ENCODE measurements at places on chromosomes 7 and 10. TPM values are rescaled to one million over a fixed set of nuclear protein-coding genes. Genes with fewer than 3 reads are reported as not detected.

- H3K27ac ChIP-seq, result no peak overlapping the region
- no peak overlapping the region for H3K4me3 ChIP-seq
- no peaks in the 10 kb centered on the region for H3K36me3 ChIP-seq
- no peaks in the 10 kb centered on the region for H3K27me3 ChIP-seq
These were observed 113.1 kb downstream of the CTTNBP2 start for GRCh38 chr7:117759950-117760640.

The FRMD4A gene
- 6.0 TPM for total RNA-seq

DNA sequence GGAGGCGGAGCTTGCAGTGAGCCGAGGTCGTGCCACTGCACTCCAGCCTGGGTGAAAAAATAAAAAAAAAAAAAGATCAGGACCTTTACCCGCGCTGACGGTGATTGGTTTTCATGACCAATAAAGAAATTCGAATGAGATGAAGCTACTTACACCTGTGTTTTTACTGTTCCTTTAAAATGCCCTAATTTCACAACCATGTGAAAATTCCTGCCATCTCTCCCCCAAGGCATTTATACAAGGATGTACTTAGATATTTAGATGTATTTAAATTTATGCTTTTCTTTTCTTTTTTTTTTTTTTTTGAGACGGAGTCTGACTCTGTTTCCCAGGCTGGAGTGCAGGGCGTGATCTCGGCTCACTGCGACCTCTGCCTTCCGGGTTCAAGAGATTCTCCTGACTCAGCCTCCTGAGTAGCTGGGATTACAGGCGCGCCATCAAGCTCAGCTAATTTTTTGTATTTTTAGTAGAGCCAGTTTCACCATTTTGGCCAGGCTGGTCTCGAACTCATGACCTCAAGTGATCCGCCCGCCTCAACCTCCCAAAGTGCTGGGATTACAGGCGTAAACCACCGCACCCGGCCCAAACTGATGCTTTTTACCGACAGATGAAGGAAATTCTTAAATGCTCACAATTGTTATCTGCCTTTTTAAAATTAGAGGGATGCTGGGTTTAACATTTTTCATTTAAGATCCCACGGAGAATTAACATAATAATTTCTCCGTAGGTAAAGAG is 3.1 kb upstream of the PHYH start:
- DNase-seq, result no peak
- peak overlapping the region; percentile 100 for H3K27ac ChIP-seq
- no peak overlapping the region for H3K4me3 ChIP-seq
- peaks cover 17% of the 10 kb centered on the region for H3K4me1 ChIP-seq
- no peaks in the 10 kb centered on the region for H3K27me3 ChIP-seq
- H3K36me3 ChIP-seq, result no peaks in the 10 kb centered on the region

DNA sequence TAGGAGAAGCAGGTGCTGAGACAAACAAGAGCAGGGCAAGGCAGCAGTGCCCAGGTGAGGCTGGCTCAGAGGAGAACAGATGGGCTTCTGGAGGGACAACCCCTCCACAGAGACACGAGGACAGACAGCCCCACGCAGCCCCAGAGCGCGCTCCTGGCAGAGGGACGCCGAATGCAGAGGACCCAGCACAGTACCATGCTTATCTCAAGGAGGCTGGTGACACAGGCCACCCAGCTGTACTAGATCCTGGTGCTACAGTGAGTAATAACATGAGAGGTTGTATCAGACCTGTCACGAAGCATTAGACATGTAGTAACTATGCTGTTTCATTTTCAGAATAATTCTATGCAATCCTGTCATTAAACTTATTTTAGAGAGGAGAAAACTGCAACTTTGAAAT is 60.4 kb upstream of the NCAPG2 start:
- DNase-seq, result no peak
- no peaks in the 10 kb centered on the region for H3K27me3 ChIP-seq
- no peak overlapping the region for H3K27ac ChIP-seq
- H3K36me3 ChIP-seq, result peaks cover 5% of the 10 kb centered on the region
- H3K4me1 ChIP-seq, result no peaks in the 10 kb centered on the region
- no peak overlapping the region for H3K4me3 ChIP-seq

DNA sequence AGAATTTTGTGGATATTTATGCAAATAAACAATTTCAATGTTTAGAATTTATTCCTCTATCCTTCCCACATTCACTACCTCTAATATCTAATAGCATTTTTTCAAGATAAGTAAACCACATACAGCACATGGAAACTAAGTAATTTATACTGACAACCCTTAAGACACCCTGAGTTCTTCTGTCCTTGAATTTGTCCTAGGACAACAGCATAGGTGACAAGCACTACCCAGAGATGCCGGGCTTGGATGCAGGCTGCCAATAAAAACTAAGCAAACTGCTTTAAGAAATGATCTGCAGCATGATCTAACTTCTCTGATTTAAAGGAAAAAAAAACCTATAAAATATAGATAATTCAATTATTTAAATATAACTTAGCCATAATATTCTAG is 22.7 kb downstream of the NT5C3A start:
- peaks cover 47% of the 10 kb centered on the region for H3K4me1 ChIP-seq
- H3K27ac ChIP-seq, result peak overlapping the region; percentile 53
- H3K4me3 ChIP-seq, result peak overlapping the region; percentile 35
- no peak for DNase-seq
- H3K36me3 ChIP-seq, result no peaks in the 10 kb centered on the region

DNA sequence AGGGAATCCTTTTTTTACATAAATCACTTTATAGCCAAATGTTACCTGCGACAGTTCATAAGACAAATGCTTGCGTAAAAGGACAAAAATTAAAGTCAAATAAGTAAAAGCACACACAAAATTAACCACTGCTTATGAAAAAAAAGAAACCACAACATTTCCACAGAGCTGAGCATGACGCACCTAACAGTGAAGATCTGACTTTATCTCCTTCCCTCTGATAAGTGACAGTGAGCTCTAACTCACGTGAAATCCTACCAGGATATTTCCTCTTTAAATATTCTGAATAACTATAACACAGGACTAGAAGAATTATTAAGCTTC is 225.5 kb downstream of the SFMBT2 start:
- no peak overlapping the region for H3K27ac ChIP-seq
- no peaks in the 10 kb centered on the region for H3K27me3 ChIP-seq
- no peak for DNase-seq
- no peaks in the 10 kb centered on the region for H3K4me1 ChIP-seq
- H3K4me3 ChIP-seq, result no peak overlapping the region

The SORBS1 gene
- total RNA-seq, result 308 TPM

- H3K4me3 ChIP-seq, result no peak overlapping the region
- H3K27ac ChIP-seq, result no peak overlapping the region
- no peaks in the 10 kb centered on the region for H3K4me1 ChIP-seq
- H3K36me3 ChIP-seq, result no peaks in the 10 kb centered on the region
- H3K27me3 ChIP-seq, result no peaks in the 10 kb centered on the region
These were observed 27.9 kb downstream of the AHR start for GRCh38 chr7:17326378-17326777.

The PNLIPRP1 gene
- total RNA-seq, result not detected

DNA sequence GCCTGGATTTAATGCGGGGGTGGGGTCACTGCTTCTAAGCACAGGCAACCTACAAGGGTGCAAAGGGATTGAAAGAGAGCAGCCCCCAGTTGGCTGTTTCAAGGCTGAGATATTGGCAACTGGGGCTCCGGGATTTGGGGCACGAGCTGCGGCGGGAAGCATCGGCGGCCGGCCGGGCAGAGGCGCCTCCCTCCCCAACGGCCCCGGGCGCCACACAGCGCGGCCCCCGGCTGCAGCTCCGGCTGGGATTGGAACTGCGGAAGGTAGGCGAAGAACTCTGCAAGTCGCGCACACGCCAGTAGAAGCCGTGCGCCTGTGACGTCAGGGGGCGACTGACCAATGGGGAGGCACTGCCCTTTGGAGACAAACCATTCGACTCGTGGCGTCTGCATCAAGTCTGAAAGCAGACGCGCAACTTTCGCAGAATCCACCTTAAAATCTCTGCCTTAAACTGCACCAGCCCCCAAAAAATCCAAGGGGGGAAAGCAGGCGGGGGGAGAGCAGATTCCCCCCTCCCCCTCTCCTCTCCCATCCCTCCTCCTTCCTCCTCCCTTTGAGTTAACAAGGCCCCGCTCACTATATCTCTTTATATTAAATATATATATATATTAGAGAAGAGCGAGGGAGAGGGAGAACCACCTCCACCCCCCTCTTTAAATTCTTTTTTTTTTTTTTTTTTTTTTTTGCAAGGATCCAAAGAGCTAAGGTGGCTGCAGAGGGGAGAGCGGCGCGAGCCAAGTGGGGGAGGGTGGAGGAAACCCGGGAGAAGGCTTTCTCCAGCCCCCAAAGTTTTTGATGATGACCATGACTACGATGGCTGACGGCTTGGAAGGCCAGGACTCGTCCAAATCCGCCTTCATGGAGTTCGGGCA is at the start of gene DLX6:
Gene DLX6, plus strand, starts transcription at position 371 of the 872 bp plus-strand sequence. Its CDS starts 425 bp downstream, at position 796.
- peak within 1 kb of the TSS; percentile 29 for H3K4me3 ChIP-seq

The POU6F2 gene
- not detected for total RNA-seq

- peaks cover 50% of the 10 kb centered on the region for H3K36me3 ChIP-seq
- no peak overlapping the region for H3K27ac ChIP-seq
- H3K4me3 ChIP-seq, result no peak overlapping the region
- no peak for DNase-seq
These were observed 35.2 kb upstream of the STOX1 start for GRCh38 chr10:68792115-68792514.

The ITGA8 gene
- total RNA-seq, result 3.3 TPM

The ANKRD61 gene
- total RNA-seq, result not detected

The HOGA1 gene
- total RNA-seq, result not detected

The FAM131B gene
- 33.4 TPM for total RNA-seq

DNA sequence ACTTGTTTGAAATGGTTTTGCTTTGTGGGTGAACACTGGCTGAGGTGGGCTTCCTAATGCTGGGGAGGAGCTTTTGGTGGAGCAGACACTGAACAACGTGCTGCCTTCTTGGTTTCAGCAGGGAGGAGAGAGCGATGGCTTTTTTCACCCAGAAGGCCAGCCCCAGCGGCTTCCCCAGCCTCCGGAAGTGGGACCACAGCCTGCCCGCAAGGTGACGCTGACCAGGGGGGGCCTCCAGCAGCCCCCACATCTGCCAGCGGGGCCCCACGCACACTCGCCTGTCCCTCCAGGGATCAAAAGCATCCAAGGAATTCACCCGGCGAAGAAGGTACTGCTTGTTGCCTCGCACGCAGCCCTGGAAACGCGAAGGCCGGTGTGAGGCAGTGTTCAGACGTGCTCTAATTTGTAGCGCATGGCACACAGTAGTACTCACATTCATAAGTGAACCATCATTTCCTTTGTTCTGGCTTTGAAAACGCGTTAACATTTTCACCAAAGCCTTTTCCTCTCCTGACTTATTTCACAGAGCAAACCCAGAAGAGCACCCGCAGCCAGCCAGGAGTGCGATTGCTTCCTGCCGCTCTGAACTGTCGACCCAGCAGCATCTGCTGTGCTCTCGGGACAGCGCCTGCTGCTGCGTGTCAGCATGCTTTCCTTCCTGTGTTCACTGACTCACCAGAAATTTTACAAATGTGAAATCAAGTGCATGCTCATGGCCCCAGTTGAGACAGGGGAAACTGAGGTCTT is 48.4 kb downstream of the SHH start:
- H3K27ac ChIP-seq, result peak overlapping the region; percentile 14
- no peak overlapping the region for H3K4me3 ChIP-seq
- no peaks in the 10 kb centered on the region for H3K27me3 ChIP-seq
- H3K4me1 ChIP-seq, result no peaks in the 10 kb centered on the region
- DNase-seq, result no peak

DNA sequence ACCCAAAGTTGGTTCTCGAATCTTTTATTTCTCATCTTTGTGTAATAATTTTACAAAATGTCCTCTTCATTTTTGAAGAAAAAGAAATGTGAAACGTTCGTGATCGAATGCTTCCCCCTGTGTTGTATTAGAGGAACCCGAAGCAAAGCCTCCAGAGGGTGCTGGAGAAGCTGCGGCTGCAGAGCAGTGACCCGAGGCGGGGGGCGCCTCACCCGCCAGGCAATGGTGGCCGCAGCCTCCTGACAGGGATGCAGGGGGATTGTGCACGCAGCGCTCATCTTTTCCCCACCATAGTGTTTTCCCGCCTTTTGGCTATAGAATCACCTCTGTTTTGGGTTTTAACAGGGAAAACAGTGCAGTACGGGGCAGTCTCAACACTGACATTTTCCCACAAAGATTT is 307.5 kb upstream of the ANKRD30A start:
- H3K36me3 ChIP-seq, result no peaks in the 10 kb centered on the region
- H3K4me3 ChIP-seq, result no peak overlapping the region
- no peak for DNase-seq
- H3K4me1 ChIP-seq, result no peaks in the 10 kb centered on the region

The GPR85 gene
- total RNA-seq, result 0.16 TPM

The FAM221A gene
- total RNA-seq, result 7.5 TPM

The FAM237B gene
- total RNA-seq, result not detected

The TMEM243 gene
- total RNA-seq, result not detected

DNA sequence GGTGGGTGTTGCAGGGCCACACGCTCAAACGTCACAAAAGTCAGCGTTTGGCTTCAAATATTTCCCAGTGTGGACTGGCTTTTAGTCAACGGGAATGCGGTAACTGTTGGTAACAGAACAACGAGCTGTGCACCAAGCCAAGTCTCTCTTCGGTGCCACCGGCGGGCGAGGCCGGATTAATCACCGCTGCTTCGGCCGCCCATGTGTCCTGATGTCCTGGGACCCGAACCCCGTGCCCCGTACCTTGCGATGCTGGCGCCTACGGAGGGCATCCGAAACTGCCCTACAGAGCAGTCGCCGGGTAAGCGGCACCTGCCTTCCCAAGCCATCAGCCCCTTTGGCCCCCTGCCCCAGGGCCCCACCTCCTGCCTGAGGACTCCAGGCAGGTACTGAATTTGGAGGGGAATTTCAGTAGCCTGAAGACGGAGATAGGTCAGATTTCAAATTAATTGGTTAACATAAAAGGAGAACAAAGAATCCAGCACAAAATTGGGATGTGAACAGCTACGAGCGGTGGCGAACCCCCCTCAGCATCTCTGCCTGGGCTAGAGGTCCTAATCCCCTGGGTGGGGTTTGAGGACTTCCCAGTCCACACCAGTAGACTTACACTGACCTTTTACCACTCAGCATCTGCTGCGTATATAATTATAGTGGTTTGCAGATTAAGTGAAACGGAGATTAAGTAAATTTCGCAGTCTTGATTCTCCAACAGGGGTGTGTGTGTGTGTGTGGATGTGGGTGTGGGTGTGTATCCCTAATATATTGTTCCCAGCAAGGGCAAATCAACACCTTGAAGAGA is at the start of gene LRRC72:
Gene LRRC72, plus strand, starts transcription at position 84 of the 799 bp plus-strand sequence. Its CDS starts 128 bp downstream, at position 212.
- no peak for DNase-seq
- H3K4me3 ChIP-seq, result no peak within 1 kb of the TSS
- H3K27me3 ChIP-seq, result no peaks in the 10 kb centered on the region
- H3K27ac ChIP-seq, result no peak within 1 kb of the TSS

DNA sequence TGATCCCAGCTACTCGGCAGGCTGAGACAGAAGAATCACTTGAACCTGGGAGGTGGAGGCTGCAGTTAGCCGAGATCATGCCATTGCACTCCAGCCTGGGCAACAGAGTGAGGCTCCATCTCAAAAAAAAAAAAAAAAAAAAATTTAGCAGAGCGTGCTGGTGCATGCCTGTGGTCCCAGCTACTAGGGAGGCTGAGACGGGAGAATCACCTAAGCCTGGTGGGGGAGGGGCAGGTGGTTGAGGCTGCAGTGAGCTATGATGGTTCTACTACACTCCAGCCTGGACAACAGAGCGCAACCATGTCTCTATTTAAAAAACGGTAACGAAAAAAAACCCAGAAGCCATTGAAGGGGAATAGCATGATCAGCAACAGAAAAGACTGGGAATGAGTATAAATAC is 89.9 kb downstream of the ARHGAP12 start:
- no peak overlapping the region for H3K4me3 ChIP-seq
- no peak for DNase-seq
- no peak overlapping the region for H3K27ac ChIP-seq
- no peaks in the 10 kb centered on the region for H3K4me1 ChIP-seq
